Stimulated activated naive CD8-positive, alpha-beta T cell treated with anti-CD3 and anti-CD28 coated beads, Interleukin-15, Interleukin-2, amounts not matched to agents 100 U/mL and 50 U/mL, for 24 hours (primary cell): ENCODE measurements at places on chromosomes 2 and 18.

GRCh38 chr18:58893388-58894099 is 28.9 kb downstream of the ZNF532 start:
- no peak for DNase-seq

- no peak for DNase-seq
These were observed 150.0 kb upstream of the ARHGAP28 start for GRCh38 chr18:6579486-6579885.

DNA sequence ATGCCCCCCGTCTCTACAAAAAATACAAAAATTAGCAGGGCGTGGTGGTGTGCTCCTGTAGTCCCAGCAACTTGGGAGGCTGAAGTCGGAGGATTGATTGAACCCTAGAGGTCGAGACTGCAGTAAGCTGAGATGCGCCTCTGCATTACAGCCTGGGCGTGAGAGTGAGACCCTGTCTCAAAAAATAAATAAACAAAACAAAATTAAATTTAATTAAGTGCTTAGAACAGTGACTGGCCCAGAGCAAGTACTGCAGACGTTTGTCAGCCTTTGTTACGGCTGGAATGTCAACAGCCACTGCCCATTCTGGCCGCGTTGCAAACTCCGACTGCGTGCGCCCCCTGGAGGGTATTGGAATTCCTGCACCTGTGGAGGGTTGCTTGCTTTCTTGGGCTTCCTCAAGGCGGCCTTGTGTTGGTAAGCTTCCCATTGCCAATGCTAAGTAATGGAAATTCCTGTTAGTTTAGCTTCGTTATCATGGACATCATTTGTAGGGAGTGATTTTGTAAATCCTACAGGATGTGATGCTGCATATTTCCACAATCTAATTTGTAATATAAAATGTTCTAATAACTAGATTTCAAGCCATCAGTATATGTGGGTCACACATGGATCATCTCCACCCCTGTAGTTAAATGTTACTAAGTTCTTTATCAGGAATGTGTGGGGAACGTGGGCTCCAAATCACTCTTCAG is 15.9 kb upstream of the ATP6V1B1 start:
- DNase-seq, result peak; percentile 83

DNA sequence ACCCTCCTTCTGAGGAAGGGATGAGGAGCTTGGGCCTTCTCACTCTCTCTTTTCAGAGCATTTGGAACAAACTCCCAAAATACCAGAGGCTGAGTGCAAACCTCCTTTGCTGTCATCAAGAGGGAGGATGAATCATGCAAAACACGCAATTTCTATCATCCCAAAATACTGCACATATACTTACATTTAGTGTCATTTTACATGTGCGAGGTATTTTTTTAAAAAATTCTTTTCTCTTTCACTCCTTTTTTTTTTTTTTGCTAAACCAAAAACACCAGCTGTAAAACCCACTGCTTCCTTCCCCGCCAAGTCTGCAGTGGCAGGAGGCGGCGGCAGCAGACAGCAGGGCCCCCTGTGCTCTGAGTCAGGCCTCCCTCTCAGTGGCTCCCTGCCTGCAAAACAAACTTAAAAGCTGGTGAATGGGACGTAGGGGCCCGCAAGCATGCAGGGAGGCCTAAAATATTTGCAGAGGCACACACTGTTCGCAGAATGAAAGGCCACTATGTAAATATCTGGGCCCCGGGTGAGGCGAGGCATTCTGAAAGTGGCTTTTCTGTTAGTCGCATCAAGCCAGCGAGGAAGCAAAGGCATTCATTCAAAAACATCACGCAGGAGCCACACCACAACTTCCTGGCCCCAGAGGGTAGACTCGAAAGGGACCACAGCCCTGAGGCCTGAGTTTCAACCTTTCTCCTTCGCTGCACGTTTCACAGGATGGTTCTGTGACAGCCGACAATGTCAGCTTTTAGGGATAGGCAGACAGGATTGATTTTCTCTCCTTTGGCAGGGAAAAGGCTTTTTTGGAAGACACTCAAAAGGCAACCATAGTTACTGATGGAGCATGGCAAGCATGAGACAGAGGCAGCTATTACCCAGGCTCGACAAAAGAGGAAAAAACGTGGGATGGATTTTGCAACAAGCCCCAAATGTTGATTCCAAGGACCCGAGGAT is 73.4 kb downstream of the ACTR2 start:
- DNase-seq, result peak; percentile 80

DNA sequence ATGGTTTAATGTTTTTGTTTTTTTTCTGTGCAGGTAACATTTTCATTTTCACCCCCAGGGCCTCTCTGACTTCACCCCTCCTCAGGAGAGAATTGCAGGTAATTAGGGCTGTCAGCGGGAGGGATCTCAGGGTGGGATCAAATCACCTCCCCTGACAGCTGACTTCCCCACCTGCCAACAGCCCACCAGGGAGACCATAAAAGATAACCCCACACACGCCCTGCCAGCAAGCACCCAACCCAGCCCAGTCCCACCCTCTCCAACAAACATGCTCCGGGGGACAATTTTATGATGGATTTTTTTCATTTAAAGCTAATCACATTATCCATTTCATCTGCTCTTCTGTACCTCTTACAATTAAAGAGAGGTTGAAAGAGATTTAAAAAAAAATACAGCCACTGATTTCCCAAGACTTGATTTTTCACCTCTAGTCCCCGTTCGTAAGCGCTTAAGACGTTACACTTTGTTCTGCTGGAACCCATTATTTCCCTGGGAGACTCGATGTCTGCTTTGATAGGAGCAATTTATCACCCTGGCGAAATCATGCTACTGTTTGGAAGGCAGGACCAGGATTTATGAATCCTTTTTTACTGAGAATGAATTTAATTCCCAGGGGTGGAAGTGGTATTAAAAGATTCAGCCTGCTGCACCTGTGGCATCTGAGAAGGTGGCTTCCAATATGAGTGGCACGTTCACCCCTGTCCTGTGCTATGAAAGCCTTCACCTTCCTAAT is 232.9 kb upstream of the ID2 start:
- no peak for DNase-seq

GRCh38 chr2:120765678-120766469 is 30.2 kb downstream of the GLI2 start:
- no peak for DNase-seq

DNA sequence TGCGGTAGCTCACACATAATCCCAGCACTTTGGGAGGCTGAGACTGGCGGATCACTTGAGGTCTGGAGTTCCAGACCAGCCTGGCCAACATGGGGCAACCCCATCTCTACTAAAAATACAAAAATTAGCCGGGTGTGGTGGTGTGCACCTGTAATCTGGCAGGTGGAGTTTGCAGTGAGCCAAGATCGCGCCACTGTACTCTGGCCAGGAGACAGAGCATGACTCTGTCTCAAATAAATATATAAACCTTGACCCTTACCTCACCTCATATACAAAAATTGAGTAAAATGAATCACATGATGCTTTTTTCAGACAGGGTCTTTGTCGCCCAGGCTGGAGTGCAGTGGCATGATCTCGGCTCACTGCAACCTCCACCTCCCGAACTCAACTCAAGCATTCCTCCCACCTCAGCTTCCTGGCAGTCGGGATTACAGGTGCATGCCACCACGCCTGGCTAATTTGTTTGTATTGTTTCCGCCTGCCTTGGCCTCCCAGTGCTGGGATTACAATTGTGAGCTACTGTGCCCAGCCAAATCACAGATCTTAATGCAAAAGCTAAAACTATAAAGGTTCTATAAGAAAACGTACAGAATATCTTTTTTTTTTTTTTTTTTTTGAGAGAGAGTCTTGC is 25.3 kb downstream of the XPO1 start:
- DNase-seq, result no peak
